Choroid plexus epithelial cell (primary cell): ENCODE measurements at places on chromosomes 6 and 20.
A peak's percentile ranks its signal among the peaks of the same experiment; 100 is the strongest.

DNA sequence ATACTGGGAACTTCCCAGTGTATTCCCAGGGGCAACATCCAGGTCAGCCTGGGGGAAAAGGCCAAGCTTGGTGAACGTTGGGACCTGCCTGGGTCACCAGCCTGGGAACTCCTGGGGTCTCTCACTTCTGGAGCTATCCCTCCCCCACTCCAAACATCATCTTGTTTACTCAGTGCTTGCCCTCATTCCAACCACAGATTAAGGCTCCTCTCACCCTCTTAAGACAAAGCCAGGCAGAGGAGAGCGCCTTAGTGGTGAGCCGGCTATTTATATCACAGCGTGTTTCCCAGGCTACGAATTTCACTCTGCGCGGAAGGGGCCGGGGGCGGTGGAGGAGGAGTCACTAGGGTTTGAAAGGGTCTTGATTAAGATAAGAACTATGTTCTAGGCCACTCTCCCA lies 12.1 kb downstream of the PRPH2 start:
- DNase-seq: peak; percentile 85

- no peak for DNase-seq
Measured at GRCh38 chr6:168735268-168735949, 294.4 kb downstream of the SMOC2 start.

- DNase-seq: peak; percentile 17
Measured at GRCh38 chr6:30378290-30378937, 33.5 kb downstream of the RPP21 start.

GRCh38 chr6:163008186-163008585 lies 280.4 kb downstream of the PACRG start:
- no peak for DNase-seq

GRCh38 chr20:53814060-53814459 lies 220.4 kb upstream of the ZNF217 start:
- DNase-seq: no peak

- peak; percentile 77 for DNase-seq
Measured at GRCh38 chr6:41836022-41836659, 48.6 kb downstream of the TOMM6 start.

DNA sequence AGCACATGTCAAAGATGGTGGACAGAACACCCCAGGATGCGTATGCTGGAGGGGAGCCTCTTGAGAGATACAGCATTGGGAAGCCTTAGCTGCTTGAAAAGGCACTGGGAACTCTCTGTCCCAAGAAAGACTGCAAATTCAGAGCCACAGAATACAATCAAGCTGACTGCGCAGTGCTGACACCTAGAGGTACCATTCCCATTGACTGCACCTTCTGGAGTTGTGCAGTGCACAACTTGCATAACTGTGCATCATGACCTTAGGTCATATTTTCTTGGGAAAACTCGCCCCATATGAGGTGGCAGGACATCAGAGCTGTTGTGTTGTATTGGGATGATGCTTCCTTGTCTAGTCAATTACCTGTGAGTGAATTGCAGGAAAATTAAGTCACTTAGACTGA lies 646.5 kb upstream of the NOX3 start:
- no peak for DNase-seq

DNA sequence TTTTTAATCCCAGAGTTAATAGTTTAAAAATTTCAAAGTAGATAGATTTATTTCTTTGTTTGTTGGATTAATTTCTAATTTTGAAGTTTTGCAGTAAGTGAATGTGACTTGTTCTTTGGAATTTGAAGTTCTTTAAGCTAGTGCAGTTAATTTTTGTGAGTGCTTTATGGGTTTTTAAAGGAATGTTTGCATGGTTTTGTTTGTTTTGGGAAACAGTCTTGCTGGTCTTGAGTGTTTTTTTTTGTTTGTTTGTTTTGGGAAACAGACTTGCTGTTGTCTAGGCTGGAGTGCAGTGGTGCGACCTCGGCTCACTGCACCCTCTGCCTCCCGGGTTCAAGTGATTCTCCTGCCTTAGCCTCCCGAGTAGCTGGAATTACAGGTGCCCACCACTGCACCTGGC lies 9.5 kb downstream of the PANK2 start:
- DNase-seq: no peak

- DNase-seq: peak; percentile 96
Measured at GRCh38 chr6:108689272-108690161, 128.8 kb downstream of the FOXO3 start.

DNA sequence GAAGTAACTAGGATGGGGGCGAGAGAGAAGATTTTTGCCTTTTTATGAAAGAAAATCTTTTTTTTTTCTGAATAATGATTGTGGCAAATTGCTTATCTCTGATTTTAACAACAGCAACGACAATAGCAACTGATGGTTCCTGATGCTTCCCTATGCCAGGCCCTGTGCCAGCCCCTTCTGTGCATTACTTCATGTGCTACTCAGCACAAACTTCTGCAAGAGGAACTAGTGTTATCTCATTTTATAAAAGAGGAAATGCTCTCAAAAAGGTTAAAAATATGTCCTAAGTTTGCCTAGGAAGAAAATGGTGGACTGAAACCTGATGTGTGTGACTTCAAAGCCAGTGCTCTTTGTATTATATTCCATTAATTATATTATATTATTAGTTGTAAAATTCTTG lies 74.0 kb upstream of the RALGAPA2 start:
- no peak for DNase-seq

DNA sequence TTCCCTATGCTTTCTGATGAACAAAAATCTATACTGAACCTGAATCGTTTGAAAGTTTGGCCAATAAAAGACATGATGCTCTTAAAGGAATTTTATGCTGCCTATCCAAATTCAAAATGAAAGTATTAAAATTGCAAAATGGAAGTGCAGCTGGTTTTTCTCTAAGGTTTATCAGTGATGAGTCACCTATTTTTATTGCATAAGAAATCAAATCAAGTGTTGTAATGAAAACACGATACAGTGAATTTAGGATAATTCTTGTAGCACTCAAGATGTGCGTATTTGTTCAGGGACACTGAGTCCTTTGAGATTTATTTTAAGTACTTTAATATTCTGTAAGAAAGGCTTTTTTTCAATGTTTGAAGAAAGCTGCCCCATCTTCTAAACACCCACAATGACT lies 409.5 kb downstream of the ADGRB3 start:
- DNase-seq: peak; percentile 28

DNA sequence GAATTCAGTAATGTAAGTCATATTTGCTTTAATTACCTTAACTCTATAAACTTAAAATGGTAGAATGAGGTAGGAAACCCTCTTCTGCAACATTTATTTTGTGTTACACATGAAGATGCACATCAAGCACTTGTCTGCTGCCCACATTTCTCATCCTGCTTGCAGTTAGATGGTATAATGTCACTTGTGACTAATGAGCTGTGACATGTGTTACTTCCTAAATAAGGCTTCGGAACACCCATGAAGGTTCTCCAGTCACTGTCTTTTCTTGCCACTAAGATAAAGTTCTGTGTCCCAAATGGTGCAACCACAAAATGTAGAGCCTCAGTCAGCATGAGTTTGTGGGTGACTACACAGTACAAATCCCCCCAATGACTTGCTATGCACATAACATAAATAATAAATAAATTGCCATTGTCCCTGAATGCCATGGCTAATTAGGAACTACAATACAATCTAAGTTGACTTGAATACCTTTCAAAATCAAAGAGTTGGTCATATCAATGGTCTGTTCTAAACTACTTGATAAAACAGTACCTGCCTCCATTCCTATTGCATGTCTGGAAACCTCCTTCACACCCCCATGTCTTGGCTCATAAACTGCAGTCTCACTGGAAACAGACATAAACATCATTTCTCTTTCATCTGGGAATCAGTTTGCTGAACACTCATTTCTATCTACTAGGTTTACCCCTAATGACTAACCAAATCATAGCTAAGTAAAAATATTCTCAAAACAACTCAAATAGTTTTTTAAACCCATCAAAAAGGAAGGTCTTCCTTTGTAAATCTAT lies 157.2 kb downstream of the PTPRK start:
- no peak for DNase-seq

DNA sequence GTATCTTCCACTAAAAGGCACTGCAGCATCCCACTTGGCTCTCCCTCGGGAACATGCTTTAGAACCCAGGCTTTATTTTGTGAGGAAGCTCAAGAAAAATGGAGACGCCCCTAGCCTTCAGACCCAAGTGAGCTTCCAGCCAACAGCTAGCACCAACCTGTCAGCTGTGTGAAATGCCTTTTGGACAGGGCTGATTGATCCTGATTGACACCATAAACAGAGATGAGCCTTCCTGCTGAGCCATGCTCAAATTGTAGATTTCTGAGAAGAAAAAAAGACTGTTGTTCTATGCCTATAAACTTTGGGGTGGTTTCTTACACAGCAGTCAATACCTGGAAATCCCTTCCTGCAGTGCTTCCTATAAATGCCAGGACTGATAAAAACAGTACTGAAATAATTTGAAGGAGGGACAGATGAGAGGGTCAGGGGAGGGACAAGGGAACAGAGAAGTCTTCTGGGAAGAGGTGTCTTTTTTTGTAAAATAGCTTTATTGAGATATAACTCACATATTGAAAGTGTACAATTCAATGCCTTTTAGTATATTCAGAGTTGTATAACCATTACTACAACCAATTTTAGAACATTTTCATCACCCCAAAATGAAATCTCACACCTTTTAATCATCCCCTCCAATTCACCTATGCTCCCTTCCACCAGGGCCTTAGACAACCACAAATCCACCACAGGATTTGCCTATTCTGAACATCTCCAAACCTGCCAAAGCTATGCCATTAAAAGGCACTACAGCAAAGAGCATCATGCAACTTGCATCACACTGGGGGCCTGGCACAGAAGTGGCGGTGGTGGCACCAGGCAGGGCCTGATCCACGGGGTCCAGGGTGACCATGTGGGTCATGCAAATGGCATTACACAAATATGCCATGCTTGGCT lies 2.7 kb upstream of the STK4 start:
- no peak for DNase-seq

GRCh38 chr6:139308286-139308916 lies 16.6 kb upstream of the TXLNB start:
- peak; percentile 37 for DNase-seq

- no peak for DNase-seq
Measured at GRCh38 chr20:47925593-47925992, 140.3 kb upstream of the SULF2 start.

DNA sequence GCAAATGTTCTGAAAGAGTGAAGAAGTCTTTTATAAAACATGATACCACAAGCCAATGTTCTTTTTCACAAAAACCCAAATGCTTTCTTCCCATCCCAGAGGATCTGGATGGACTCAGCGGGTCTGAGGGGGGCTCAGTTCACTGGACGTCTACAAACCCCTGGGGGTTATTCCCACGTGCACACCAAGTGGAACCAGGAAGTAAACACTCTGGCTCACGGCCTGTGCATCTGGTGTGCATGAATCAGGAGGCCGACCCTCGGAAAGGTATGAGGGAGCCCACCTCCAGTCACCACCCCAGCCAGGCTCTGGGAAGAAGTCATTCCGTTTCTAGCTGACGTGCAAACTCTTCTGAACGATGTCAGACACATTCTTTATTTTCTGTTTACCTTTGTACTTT lies 252.2 kb downstream of the DLL1 start:
- no peak for DNase-seq

DNA sequence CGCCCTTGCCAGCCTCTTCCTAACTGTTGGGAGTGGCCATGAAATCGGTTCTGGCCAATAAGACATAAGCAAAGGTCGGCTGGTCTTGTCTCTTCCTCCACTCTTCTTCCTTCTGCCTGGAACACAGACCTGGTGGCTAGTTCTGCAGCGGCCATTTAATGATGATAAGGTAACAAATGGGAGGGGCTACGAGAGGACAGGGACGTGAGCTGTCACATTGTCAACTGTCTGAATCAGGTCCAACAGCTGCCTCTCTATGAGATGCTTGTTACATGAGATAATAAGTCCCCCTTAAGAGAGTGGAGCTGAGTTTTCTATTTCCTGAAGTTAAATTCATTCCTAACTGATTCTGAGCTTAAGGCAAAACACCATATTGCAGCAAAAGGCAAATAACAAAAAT lies 12.5 kb upstream of the TMEM242 start:
- DNase-seq: no peak

DNA sequence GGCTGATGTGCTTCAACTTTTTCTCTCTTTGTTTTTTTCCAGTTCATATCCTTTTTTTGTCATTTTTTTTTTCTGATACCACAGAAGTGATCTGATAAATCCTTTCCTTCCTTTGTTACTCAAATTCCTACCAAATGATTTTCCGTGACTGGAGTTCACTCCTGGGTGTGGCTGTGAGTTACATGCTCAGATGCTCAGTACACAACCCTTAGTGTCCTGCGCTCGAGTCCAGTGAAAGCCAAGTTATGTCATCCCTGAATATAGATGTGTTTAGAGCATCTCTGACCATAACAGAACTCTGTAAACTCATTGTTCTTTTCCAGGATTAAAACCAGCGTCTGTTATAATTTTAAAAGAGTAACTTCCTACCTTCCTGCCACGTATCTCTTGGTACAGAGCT lies 147.2 kb upstream of the AKAP12 start:
- DNase-seq: no peak

DNA sequence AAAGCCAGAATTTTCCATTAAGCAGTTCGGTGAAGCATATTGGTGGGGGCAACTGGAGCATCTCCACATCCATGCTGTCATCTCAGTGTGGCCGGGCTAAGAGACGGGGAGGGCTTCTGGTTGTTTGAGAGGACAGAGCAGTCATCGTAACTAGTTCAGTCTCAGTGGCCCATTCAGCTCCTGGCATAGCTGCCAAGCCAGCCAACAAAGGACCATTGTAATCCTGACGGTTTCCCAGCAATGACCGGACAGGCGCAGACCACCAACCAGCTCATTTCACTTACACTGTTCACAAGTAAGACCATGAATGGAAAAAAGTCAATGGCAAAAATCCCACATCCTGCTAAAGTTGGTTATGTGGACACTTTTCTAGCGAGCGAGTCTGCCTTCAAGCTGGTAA lies 14.9 kb upstream of the HDDC2 start:
- no peak for DNase-seq

GRCh38 chr6:147170269-147170668 lies 33.9 kb upstream of the STXBP5 start:
- DNase-seq: peak; percentile 90

GRCh38 chr6:144286503-144287393 lies 1.6 kb downstream of the UTRN start:
- peak; percentile 94 for DNase-seq

- peak; percentile 42 for DNase-seq
Measured at GRCh38 chr6:13992417-13993055, 67.8 kb downstream of the RNF182 start.

DNA sequence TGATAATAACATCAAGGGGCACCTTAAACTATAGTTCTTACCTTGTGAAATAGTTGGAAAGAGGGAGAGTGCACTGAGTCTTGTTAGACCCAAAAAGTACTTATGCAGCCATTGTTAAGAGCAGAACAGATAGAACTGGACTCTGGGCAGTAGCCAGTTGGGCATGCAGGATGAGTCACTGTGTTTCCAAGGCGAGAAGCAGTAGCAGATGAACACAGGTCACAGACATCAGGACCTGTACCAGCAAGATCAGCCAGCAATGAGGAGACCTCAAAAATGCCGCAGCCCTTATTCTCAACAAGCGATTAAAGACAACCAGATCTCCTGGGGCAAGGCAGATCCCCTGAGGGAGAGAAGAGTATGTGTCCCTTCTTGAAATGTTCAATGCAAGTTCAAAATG lies 79.0 kb downstream of the SAMD3 start:
- DNase-seq: peak; percentile 55

GRCh38 chr6:44657206-44657819 lies 269.8 kb downstream of the CDC5L start:
- DNase-seq: peak; percentile 46
